ENCODE measurements at places on chromosomes 12 and 14.

DNA sequence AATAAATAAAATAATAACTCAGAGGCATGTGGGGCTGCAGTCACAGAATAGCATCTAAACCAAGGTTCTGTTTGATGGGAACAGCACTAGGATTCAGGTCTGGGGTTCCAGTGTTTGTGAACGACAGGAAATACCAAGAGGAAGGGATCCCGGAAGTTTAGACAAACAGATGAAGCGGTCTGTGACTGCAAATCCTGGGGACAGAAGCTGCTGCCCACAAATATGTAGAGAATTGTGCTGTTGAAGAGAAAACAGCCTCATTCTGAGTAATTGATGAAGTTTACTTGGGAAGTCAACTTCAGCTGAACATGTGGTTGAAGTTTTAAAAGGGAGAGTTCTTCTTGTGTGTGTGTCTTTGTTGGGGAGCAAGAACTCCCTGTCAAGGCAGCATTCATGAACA is 98.4 kb upstream of the TBX5 start:
- no peak for DNase-seq

DNA sequence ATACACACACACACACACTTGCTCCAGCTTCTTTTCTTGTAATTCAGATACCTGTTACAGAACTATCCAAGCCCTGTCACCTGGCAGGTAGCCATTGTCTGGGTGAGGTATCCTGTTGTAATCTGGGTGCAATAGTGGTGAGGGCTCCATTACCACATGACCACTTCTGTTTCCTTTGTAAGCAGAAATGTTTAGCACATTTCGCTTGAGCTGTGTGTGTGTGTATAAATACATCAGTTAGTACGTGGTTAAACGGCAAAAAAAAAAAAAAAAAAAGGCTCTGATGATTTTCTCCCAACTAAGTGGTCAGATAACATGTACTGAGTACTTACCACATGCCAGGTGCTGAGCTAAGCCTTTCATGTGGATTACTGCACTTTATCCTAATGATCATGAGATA is 129.3 kb upstream of the SSTR1 start:
- DNase-seq: no peak

- DNase-seq: no peak
Measured at GRCh38 chr12:31868965-31869364, 90.2 kb upstream of the RESF1 start.

- no peak for DNase-seq
Measured at GRCh38 chr14:99323603-99324185, 51.7 kb upstream of the BCL11B start.

DNA sequence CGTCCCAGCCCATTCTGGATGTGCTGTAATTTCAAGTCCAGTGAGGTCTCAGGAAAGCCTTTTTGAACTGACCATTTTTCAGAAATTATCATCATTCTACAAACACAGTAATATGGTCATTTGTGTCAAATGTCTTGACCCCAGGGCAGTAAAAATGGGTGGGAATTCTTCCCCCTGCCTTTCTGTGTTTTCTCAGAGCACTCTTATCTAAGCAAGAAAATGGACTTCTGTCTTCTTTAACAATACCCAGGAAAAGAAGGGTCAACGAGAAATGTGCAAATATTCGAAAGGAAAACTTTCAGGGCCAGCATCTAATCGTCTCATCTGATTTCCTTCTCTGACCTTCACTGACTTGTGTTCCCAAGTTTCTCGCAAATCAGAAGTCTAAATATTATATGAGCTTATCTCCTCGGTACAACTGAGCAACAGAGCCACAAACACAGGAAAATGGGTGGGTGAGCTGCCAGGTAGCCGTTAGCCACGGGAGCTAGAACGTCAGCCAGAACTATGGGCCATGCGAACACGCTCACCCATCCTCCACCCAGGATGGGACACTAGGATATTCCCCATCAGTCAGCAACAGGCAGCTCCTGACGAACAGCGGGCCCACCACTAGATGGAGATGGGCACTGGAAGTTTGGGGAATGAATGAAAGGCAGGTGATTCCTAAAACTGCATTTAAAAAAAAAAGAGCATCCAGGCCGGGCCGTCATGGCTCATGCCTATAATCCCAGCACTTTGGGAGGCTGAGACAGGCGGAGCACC is 57.1 kb downstream of the VWF start:
- DNase-seq: no peak

GRCh38 chr12:23540572-23540971 is 408.9 kb downstream of the SOX5 start:
- DNase-seq: no peak

DNA sequence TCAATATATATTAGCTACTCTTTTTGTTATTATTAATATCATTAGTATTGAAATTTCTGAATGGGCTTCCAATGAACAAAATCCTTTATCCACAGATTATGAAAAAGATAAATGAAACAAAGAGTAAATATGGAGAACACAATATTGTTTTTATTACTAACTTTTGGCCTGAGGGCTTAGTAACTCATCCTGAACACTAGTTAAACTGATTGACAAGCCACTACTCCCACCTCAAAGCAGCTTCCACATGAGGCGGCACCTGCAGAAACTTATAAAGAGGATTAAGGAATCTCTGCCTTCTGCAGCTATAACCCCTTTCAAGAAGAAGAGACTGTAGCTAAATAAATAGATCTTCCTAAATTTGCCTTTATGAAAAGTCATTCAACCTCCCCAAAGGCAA is 187.6 kb upstream of the ALG10 start:
- no peak for DNase-seq

- no peak for DNase-seq
Measured at GRCh38 chr12:16158050-16158449, 119.4 kb downstream of the SLC15A5 start.

GRCh38 chr12:26935636-26936378 is 2.0 kb downstream of the INTS13 start:
- no peak for DNase-seq

GRCh38 chr12:124233041-124233796 is 61.7 kb upstream of the RFLNA start:
- no peak for DNase-seq

GRCh38 chr12:22631863-22632463 is 7.0 kb downstream of the ETNK1 start:
- no peak for DNase-seq

DNA sequence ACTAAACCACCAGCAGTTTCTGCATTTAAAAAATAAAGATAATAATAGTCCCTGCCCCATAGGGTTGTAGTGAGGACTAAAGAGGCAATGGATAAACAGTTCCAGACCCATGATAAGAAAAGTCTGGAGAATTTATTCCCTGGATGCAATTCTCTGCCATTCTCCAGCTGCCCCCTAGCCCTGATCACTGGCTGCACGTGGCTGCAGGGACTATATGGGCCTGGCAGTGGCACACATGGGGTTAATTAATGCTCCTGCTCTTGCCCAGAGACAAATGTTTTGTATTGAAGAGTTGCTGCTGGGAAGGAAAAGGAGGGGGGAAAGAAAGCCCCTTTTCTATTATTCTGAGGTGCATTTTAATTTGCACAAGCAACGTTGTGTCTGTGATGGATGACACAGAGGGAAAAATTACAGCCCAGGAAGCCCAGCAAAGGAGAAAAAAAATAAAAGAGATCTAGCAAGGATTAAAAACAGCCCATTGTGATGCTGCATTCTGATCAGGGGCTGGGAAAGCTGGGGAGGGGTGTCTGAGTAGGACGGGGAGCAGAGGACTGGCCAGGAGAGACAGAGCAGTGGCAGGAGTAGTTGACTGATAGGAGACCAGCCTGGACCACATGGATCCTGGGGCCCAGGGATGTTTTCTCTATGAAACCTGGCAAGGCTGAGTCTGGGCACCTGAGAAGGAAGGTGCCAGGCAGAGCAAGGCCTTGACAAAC is 149.3 kb downstream of the ESRRB start:
- no peak for DNase-seq

- DNase-seq: no peak
Measured at GRCh38 chr12:110079477-110080400, 31.4 kb upstream of the C12orf76 start.

GRCh38 chr12:119678459-119678858 is 10.5 kb downstream of the PRKAB1 start:
- DNase-seq: no peak

GRCh38 chr14:23537351-23538049 is 14.1 kb downstream of the ZFHX2 start:
- peak; percentile 22 for DNase-seq

DNA sequence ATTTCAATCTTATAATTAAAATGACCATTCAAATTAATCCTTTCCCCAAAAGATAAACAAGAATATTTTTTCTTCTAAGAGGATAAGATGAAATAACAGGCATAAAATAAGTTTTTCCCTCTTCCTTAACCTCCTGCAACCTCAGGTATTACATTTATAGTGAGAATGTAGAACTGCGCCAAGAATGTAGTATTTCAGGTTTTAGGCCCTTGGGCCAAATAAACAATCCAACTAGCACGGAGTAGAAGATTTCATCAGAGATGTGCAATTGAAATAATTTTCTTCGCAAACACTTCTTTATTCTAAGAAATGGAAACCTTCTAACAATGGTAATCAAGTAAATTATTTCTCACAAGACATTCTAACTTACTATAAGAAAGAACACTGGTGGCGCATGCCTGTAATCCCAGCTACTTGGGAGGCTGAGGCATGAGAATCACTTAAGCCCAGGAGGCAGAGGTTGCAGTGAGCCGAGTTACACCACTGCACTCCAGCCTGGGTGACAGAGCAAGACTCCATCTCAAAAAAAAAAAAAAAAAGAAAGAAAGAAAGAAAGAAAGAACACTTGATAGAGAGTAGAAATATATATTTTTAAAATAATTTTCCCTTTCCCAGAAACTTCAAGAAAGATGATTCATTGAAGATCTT is 100.8 kb downstream of the TAOK3 start:
- no peak for DNase-seq

DNA sequence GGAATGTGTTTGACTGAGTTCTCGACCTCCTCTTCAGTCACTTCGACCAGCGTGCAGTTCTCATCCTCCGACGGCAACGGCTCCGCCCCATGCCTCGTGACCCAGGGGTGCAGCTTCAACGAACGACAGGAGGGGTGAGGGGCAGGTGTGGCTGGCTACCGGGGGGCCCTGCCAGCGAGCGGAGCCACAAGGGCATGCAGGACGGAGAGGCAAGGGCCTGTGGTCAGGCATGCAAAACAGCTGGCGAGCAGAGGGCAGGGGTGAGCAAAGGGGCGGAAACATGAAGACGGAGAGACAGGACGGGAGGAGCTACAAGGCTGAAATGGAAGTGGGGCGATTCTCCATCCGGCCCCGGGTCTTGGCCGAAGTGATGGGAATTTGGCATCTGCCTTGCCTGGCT is 38.7 kb downstream of the P2RX4 start:
- DNase-seq: no peak

- no peak for DNase-seq
Measured at GRCh38 chr14:45651890-45652289, 398.9 kb upstream of the MIS18BP1 start.

DNA sequence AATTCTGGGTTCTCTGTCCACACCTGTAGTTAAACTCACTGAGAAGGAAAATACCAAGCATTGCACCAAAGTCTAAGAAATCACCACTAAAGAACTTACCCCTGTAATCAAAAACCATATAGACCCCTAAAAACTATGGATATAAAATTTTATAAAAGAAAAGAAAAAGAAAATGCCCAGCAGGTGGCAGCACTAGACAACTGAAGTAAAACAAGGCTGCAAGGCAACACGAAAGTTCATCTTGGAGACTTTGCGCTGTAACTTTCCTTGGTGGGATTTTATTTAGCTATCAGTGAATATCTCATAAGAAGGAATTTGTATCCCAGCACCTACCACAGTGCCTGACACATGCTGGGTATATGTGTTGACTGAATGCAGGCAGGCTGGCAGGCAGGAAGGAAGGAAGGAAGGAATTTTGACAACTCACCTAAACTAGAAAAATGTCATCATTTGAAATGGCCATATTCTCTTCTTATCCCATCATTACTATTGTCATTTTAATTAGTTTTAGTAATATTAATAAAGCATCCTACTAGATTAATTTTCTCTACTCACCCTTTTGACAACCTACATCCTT is 68.2 kb upstream of the ETV6 start:
- peak; percentile 54 for DNase-seq

All from NCI-H510A (cell line).